Mucosa of gallbladder (tissue), 1 donor: ENCODE measurements at places on chromosomes 13 and 19. TPM values are rescaled to one million over a fixed set of nuclear protein-coding genes. Genes with fewer than 3 reads are reported as not detected.

Gene ZNF878
- 0.17 TPM for total RNA-seq

Gene MYH14
- 91.0 TPM for total RNA-seq

Gene FGF21
- not detected for total RNA-seq

Gene TNFRSF19
- total RNA-seq: 6.4 TPM

Gene UCHL3
- total RNA-seq: 21.0 TPM

Gene PGLYRP2
- 1.6 TPM for total RNA-seq

Gene ICAM4
- total RNA-seq: 0.72 TPM

Gene ZNF284
- 3.7 TPM for total RNA-seq

Gene DMKN
- total RNA-seq: 1.8 TPM

Gene PRDX2
- 319 TPM for total RNA-seq

Gene ZNF534
- not detected for total RNA-seq

Gene NLRP4
- not detected for total RNA-seq

Gene WTIP
- 24.0 TPM for total RNA-seq

Gene TMEM150B
- 10.1 TPM for total RNA-seq

Gene ACER1
- total RNA-seq: 0.14 TPM

Gene SHANK1
- 1.1 TPM for total RNA-seq
